NCI-H2171 treated with DMSO at 0.1 percent for 48 hours (cell line): ENCODE measurements at places on chromosomes 1 and 21.

DNA sequence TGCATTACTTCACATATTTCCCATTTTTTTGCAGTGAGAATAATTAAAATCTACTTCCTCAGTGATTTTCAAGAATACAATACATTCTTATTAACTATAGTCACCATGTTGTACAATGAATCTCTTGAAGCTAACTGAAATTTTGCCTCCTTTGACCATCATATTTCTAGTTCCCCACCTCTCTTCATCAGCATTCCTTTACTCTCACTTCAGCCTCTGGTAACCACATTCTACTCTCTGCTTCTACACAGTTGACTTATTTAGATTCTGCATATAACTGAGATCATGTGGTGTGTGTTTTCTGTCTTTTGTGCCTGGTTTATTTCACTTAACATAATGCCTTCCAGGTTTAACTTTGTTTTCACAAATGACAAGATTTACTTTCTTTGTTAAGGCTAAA, 304.4 kb upstream of the LYPLAL1 start:
- DNase-seq = no peak

DNA sequence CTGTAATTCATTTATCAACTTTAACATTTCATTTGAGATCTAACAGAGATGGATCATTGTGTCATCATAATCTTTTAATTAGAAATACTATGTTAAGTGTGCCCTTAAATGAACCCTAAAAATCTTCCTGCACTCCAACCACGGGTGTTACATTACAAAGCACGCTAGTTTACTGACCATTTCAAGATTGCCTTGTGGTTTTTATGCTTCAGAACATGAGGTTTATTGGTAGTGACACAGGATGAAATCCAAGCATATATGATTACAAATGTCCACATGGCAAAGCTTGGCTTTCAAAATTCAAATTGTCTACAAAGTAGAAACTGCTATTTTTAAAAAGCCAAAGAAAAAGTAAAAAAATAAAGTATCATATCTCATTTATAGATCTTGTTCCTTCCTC, 190.4 kb upstream of the USP25 start:
- DNase-seq = no peak

DNA sequence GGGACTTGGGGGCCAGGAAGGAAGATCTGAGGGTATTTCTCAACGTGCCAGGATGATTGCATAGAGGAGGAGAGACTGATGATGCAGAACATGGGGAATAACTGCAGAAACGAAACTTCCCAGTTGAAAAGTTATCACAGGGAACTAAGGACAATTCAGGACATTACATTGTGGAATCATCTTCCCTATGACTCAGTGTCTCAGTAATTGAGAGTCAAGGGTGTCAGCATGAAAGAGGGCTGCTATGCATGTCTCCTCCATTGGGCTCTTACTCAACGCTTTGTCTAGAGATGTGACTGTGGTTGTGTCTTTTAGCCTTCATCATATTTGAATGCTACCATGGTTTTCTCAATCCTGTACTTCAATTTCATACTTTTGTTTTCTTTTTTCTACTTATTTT, 48.9 kb upstream of the PTGFR start:
- DNase-seq = no peak

- DNase-seq = no peak
These were observed 19.3 kb upstream of the TRABD2B start for GRCh38 chr1:48016515-48016914.

DNA sequence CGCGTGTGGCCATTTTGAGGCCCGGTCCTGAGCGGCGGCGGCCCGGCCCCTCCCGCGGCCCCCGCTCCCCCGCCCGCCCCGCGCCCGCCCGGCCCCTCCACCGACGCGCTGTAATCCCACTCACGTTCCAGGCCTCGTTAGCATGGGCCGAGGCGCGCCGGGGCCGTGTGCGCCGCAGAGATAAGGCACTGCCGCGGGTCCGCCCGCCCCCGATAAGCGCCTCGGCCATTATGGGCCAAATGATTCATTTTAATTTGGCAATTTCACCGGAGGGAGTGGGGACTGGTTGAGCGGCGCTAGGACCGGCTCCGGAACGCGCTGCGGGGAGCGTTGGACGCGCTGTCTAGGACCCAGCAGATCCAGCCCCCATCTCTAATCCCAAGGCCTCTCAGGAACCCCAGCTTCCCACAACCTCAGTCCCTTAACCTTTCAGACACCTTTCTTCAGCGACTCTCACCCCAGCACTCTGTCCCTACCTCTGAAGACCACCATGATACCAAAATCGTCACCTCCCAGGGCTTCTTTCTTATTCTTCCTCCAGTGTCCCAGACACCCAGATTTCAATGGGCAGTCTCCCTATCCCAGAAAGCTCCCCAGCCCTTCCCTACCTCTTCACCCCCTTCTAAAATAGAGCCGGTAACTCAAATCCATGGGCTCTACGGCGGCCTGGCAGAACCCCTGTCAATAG, at the start of gene TAL1:
Gene TAL1, minus strand, starts transcription at position 39 of the 688 bp plus-strand sequence. CDS start 6,337 bp downstream, outside the sequence.
- no peak for DNase-seq

DNA sequence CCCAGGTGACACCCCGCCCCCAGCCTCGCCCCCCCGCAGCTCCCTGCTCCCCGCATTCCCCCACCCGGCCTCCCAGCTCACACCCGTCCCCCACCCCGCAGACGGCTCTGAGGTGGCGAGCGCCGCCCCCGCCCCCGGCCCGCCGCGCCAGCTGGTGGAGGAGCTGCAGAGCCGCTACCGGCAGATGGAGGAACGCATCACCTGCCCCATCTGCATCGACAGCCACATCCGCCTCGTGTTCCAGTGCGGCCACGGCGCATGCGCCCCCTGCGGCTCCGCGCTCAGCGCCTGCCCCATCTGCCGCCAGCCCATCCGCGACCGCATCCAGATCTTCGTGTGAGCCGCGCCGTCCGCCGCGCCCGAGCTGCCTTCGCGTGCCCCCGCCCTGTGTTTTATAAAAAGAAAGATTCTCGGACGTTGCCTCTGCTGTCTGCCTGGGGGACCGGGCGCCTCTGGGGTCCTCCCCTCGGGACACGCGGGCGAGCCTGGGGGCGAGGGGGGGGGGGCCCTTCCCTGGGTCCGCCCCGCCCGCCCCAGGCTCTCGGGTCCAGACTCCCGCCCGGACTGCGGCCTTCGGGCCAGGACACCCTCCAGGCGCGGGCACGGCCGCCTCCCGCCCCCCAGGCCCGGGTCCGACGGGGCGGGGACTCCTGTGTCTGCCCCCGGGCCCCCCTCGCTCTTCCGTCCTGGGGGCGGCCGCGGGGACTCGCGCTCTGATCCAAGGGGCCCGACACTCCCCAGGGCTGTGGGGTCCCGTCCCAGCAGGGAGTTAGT, 1.6 kb upstream of the MMP23B start:
- DNase-seq = peak; percentile 96

DNA sequence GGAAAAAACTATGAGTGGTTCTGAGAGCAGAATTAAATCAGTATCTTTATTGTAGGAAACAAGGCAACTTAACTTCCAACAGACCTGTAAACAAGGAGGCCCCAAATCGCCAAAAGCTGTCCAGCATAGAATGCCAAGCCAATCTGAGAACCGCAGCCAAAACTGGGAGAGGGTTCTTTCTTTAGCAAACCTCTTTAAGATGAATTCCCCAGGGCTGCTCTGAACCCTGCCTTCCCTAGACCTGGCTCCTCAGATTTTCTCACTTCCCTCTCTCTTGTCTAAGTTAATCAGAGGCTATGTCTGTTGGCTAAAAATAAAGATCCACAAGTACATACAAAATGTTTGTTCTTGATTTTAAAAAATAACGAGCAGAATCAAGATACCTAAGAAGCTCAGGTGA, 141.4 kb downstream of the SMYD3 start:
- DNase-seq = no peak

GRCh38 chr1:185213091-185213490, 56.1 kb downstream of the SWT1 start:
- no peak for DNase-seq

GRCh38 chr1:153940756-153941155, 5.8 kb downstream of the DENND4B start:
- DNase-seq = no peak

DNA sequence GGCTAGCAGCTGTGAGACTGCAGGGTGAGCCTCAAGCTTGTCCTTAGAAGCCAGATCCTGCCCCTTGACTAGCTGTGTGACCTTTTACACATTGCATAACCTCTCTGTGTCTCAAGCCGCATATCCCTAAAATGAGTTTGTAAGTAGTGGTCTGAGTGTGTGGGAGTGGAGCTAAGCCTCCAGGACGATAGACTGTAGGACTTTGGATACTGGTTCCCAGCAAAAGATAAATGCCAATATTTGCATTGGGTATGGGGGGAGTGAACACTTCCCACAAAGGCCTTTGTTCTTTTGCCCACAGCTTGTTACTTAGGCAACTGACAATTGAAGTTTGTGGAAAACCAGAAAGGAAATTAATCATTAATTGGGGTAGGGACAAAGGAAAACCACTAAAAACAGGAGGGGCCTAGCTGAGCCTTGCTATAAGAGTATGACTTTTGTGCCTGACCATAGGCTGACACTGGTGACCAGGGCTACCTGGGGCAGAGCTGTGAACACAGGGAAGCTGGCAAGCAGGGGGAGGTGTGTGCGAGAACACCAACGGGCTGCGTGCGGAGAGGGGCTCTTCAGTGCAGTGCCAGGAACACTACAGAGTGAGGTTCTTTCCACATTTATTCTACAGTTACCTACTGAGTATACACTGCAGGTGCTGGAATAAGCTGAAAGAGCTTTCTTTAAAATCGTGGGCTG, 102.4 kb upstream of the ETV3 start:
- no peak for DNase-seq

GRCh38 chr1:32984090-32984454, 19.5 kb upstream of the RNF19B start:
- no peak for DNase-seq

GRCh38 chr1:203597331-203598090, 29.1 kb upstream of the ATP2B4 start:
- peak; percentile 9 for DNase-seq

- DNase-seq = no peak
These were observed 310.6 kb downstream of the NPHP4 start for GRCh38 chr1:5681654-5682053.
